CD4-positive, alpha-beta T cell treated with Interferon gamma for 1 hour (primary cell): ENCODE measurements at places on chromosomes 7 and 10.

DNA sequence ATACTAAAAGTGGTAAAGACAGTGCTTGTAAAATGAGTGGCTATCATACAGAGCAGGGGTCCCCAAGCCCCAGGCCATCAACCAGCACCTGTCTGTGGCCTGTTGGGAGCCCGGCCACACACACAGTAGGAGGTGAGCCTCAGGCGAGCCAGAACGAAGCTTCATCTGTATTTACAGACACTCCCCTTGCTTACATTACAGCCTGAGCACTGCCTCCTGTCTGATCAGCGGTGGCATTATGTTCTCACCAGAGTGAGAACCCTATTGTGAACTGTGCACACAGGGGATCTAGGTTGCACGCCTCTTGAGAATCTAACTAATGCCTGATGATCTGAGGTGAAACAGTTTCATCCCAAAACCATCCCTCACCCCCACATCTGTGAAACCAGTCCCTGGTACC lies 58.7 kb downstream of the ITGA8 start:
- no peak for DNase-seq

DNA sequence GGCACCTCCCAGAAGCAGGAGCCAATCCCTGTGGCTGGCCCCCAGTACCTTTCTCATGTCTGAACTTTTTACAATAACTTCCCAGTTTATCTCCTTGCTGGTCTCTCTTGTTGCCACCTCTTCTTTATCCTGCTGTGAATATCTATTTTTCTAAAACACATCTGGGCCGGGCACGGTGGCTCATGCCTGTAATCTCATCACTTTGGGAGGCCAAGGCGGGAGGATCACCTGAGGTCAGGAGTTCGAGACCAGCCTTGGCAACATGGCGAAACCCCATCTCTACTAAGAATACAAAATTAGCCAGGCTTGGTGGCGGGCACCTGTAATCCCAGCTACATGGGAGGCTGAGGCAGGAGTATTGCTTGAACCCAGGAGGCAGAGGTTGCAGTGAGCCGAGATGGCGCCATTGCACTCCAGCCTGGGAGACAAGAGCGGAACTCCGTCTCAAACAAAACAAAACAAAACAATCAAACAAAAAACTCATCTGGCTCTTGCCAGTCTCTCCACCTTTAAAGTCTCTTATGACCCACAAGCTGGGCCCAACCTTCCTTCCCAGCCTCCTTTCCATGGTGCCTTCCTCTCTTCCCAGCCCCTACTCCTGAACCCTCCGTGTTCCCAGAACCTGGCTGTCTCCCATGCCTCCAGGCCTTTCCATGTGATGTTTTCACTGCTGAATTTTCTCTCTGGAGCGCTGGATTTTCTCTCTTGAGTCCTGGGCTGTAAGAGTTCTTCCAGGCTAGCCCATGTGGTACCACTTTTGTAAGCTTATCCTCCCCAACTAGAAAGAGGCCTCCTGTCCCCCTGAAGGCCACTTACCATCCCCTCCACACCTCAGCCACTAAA lies 51.3 kb downstream of the HIP1 start:
- DNase-seq = no peak

DNA sequence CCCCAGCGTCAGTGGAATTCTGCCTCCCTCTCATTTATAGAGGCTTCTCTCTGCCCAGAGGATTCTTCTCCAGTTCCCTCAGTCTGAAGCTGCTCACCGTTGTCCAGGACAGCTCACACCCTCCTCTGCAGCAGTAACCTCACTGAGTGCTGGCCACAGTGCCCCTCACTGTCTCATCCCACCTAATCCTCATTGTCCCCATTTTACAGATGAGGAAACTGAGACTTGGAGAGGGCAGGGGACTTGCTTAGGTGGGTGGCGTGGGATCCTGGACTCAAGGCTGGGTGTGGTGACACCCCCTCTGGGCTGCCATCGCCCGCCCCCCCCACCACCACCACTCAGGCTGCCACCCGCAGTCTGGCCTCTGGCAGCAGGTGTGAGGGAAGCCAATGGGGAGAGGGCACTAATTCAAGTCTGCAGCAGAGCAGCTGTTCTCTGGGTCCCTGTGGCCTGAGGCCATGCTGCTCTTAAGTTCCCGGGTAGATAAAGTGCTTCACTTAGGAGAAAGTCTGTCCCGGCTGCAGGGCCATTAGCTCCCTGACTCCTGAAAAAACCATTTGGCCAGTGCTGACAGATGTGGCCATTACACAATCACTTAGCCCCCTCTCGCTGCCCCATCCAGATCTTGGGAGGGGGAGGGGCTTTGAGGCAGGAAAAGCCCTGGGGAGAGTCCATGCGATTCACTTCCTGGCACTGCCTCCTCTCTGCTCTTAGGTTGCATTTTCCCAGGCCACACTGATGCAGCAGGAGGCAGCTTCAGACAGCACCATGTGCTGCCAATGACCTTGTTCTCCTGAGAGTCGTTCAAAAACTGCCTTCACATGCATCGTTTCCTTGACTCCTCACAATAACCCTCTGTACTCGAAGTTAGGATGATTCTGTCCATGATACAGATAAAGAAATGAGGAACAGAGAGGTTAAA lies 36.3 kb downstream of the DRGX start:
- no peak for DNase-seq

DNA sequence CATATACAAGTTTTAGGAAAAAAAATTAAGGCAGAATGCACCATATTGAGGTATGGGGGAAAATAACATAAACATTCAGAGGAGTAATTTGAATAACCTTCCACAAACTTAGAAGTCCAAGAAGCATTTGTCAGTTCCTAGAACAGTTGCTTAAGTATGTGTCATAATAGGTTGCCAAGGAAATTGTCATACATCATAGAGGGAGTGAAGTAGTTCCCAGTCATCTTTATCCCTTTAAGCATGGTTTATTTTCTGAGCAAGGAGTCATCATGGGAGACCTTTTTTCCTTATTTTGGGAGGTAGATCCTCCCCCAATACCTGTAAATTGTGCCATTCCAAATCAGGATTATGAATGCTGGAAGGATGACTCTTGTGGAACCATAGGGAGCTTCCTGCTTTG lies at the start of gene SSMEM1:
Gene SSMEM1, plus strand, starts transcription at position 219 of the 400 bp plus-strand sequence. Its CDS starts 51 bp downstream, at position 270.
- no peak for DNase-seq

GRCh38 chr7:69654381-69654780 lies 56.1 kb downstream of the AUTS2 start:
- DNase-seq = no peak

GRCh38 chr10:62779487-62780248 lies 24.9 kb upstream of the ADO start:
- peak; percentile 87 for DNase-seq

GRCh38 chr7:34155220-34155908 lies 250.0 kb downstream of the BMPER start:
- DNase-seq = no peak

GRCh38 chr7:108452707-108453106 lies 3.5 kb downstream of the NRCAM start:
- no peak for DNase-seq

- no peak for DNase-seq
Observed at GRCh38 chr7:85521108-85521694, 334.3 kb upstream of the SEMA3D start.

GRCh38 chr10:51875610-51876009 lies 176.2 kb upstream of the CSTF2T start:
- no peak for DNase-seq

GRCh38 chr10:44828508-44829142 lies 82.5 kb upstream of the TMEM72 start:
- no peak for DNase-seq

GRCh38 chr10:56317603-56318002 lies 43.5 kb downstream of the ZWINT start:
- no peak for DNase-seq

GRCh38 chr7:150434240-150434639 lies 16.2 kb upstream of the GIMAP8 start:
- DNase-seq = no peak

- no peak for DNase-seq
Observed at GRCh38 chr10:103641326-103641725, 147.8 kb downstream of the NEURL1 start.

DNA sequence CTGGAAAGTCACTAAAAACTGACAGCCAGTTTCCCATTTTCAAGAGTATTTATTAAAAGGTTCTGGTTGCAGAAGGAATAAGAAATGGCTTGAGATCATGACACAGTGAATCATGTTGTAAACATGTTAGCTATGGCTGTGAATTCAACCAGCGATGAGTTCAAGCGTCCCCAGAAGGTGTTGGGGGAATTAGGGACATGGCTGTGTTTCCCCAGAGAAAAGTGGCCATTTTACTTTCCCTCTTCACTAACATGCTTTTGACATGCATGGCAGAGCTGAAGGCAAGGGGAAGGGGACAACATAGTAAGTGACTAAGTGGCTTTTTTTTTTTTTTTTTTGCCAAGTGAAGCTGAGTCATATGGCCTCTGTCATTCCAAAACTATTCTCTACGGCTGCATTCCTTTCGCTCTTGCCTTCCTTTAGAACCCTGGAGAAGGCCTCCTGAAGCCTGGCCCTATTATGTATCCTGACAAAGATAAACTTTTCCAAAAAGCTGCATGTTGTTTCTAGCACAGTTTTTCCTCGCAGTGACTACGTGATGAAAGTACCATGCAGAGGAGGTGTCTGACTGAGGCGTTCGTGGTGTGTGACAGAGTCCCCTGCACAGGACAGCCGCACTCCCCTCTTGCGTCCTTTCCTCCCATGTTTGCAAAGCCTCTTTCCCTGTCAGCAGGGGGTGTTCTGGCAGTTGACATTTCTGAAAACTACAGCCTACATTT lies 46.9 kb downstream of the EGFR start:
- DNase-seq = no peak

DNA sequence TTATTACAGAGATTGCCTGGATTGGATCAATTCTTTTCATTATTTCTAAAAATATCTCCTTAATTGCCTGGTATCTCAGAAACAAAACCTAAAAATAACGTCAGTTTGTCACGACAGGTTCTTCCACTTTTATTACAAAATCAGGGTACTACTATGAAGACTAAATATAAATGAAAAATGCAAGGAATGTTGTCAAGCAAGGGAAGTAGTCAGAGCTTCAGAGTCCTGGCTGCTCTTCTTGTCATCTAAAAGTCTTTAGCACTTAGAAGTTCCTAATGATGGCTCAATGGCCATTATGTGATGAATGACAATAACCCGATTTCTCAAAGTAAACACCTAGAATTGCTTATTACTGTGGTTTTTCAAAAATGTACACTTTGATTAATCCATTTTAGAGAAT lies 192.2 kb downstream of the SEMA3A start:
- no peak for DNase-seq
